ENCODE measurements at places on chromosomes 5 and 9.

DNA sequence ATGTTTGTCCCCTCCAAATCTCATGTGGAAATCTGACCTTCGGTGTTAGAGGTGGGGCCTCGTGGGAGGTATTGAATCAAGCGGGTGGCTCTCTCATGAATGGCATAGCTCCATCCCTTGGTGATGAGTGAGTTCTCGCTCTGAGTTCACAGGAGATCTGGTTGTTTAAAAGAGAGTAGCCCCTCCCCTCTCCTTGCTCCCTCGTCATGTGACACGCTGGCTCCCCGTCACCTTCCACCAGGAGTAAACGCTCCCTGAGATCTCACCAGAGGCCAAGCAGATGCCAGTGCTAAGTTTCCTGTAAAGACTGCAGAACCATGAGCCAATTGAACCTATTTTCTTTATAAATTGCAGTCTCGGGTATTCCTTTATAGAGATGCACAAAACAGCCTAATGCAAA lies 74.5 kb downstream of the RASEF start:
- DNase-seq: no peak

DNA sequence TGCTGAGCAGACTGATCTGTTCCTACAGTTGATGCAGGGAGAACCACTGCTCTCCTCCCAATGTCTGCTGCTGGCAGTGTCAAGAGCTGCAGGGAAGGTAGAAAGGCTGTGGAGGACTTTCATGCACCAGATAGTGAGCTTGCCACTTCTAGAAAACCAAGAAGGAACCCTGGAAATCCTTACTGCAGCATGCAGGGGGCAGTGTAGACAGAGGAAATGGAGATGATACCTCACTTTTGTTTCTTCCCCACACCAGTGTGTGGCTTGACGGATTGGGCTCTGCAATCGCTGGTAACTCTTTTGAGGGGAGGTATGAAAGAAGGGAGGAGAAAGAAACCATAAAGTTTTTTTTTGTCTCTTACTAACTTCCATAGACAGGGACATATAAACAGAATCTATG lies 480.7 kb downstream of the DMAC1 start:
- no peak for DNase-seq

DNA sequence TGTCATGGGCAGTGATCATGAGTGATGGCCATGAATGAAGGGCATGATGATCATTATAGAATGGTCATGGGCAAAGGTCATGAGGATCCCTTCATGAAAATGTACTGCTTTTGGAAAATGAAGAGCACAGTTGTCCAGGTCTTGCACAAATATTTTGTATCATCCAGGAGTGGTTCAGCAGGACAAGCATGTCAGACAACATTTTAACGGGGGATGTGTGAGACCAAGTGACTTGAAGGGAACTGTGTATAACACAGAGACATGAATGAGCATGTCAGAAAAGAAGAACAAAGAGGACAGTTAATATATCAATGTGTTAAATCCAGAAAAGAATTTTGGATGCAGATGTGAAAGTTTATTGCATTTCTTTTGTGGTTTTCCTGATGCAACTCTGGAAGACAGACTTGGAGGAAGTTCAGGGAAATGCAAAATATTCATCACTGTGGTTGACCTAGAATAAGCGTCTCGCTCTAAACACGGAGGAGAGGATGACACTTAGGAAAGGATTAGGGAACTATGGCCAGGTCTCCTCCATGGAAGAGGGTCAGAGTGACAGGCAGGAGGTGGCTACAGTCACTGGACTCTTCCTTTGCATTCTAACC lies 116.1 kb upstream of the IRX4 start:
- DNase-seq: no peak

- no peak for DNase-seq
Observed at GRCh38 chr5:9774472-9775079, 144.4 kb upstream of the TAS2R1 start.

- no peak for DNase-seq
Observed at GRCh38 chr9:134604834-134605233, 36.8 kb upstream of the COL5A1 start.

DNA sequence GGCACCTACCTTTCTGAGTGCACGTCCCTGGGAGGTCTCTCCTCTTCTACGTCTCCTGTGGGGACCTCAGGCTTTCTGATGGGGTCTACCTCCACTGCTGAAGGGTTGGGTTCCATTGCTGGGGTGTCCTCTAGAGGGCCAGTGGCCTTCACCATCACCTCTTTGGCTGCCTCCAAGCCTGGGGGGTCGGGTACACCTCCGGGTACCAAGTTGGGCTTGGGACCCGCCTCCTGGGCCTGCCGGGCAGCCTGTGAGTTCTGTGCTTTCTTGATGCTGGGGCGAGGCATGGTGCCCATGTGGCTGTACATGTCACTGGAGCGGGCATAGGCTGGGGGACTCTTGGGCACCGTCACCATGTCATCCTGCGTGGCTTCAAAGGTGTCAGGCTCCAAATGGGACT lies 4.5 kb downstream of the SH2D3C start:
- no peak for DNase-seq

DNA sequence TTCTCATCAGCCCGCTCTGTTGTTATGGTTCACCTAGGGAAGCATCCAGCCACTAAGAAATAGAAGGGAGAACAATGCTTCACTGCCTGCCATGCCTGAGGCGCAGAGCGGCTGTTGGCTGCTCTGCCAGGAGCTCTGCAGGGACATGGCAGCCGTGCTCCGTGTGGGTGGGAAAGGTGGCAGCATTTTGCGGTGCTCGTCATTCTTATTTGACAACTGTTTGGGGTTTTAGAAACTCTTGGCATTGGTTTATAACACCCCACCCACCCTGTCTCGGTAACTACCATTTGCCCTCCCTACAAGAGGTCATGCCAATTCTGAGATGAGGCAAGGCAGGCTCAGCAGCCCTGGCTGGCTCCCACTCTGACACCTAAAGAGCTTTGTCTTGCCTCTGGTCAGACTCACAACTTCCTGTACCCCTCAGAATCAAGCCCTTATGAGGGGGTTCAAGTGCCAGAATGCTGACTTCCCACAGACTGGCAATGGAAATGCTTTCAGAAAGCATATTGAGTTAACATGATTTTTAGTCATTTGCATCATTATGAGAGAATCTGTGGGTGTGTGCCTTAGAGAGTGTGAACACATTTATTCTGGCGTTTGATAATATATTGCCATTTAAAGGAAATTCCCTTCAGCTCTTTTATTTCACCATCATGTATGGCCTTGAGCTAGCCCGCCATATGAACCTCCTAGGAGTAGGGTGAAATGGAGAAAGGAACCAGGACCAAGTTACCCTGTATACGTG lies 288.0 kb upstream of the ANKRD55 start:
- no peak for DNase-seq

GRCh38 chr9:14437354-14438231 lies 123.7 kb upstream of the NFIB start:
- peak; percentile 92 for DNase-seq

- DNase-seq: no peak
Observed at GRCh38 chr9:74205056-74205455, 292.1 kb upstream of the RORB start.

- DNase-seq: no peak
Observed at GRCh38 chr9:5582835-5583195, 46.1 kb upstream of the RIC1 start.

GRCh38 chr9:80086822-80087345 lies 515.1 kb downstream of the TLE4 start:
- no peak for DNase-seq

DNA sequence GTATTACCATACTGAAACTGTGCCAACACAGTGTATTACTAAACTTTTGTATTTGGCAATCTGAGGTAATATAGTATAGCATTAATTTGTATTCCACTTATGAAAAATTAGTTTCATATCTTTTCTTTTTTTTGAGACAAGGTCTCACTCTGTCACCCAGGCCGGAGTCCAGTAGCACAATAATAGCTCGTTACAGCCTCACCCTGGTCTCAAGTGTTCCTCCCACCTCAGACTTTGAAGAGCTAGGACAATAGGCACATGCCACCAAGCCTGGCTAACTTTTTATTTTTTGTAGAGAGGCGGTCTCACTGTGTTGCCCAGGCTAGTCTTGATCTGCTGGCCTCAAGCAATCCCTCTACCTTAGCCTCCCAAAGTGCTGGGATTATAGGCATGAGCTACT lies 36.1 kb downstream of the POLK start:
- no peak for DNase-seq

GRCh38 chr5:161378701-161379100 lies 167.8 kb downstream of the GABRB2 start:
- DNase-seq: peak; percentile 62

Data from NCI-H1092 treated with DMSO at 0.1 percent for 48 hours (cell line).